ENCODE measurements at places on chromosomes 6 and 20.
A peak's percentile ranks its signal among the peaks of the same experiment; 100 is the strongest.

DNA sequence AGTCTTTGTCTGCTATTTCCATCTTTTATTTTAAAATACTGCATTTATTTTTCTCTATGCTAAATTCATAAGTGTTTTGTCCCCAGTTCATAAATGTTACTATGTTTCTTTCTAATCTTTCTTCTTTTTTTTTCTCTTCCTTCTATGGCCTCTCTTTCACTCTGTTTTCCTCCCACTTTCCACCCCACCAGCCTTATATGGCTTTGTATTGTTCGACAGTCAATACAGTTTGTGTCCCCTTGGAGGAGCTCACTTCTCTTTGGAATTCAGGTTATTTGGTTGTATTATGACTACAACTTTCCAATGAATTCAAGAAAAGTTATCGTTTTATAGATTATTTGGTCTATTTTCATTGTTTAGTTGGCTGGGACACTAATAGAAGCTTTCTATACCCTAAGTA lies 393.5 kb downstream of the NKAIN2 start:
- no peak for DNase-seq

- DNase-seq: no peak
Measured at GRCh38 chr6:115668781-115669180, 391.9 kb downstream of the FRK start.

- no peak for DNase-seq
Measured at GRCh38 chr20:16270989-16271388, 302.3 kb downstream of the KIF16B start.

- DNase-seq: no peak
Measured at GRCh38 chr20:4769328-4769727, 47.6 kb downstream of the PRND start.

DNA sequence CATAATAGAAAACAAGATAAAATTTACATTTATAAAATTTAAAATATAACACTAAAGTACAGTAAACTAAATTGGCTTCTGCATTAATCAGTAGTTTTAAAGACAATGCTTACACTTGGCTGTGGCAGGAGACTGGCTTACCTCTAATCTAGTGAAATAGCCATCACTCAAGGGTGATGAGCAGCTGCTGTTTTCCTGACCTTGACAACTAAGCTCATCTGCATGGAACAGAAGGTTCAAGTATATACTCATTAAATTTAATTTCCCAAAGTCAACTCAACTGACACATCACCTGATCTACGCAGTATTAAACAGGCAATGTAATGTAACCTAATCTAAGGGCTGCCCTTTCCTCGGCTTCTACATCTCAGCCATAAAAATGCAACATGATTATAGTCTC lies 14.5 kb downstream of the TMX4 start:
- no peak for DNase-seq

DNA sequence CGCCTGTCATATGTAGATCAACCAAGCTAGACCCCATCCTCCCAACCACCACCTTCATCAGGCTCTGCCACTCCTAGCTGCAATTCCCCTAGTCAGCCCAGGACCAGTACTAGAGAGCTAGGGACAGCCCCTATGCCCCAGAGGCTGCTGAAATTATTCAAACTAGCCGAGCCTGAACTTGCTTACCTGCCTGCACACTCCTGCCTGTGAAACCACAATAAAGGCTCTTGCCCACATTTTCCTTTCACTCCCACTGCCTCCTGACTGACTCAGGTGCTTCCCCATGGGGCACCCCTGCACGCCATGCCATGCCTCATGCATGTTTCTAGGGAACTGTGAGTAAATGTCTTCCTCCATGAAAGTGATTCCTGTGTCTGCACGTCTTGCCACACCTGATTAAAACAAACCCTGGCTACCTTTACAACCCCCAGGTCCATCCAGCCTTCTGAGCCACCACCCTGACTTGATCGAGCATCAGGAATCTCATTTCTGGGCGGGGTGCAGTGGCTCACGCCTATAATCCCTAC lies 66.5 kb upstream of the IER3 start:
- peak; percentile 17 for DNase-seq

DNA sequence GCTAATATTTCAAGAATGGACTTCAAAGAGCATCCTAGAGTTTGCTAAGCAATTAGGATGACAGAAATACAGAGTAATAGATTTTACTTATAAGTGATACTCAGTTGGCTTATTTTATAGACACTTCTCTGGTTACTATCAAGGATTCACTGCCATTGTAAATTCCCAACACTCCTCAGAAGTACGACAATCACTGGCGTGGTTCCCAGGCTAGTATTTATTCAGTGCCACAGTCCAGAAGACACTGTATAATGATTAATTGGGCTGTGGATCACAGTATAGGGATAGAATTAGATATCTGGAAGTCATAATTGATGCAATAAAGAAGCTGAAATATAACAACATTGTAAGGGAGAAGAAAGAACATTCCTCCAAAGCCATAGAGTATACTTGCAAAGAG lies 15.7 kb downstream of the MANEA start:
- no peak for DNase-seq

DNA sequence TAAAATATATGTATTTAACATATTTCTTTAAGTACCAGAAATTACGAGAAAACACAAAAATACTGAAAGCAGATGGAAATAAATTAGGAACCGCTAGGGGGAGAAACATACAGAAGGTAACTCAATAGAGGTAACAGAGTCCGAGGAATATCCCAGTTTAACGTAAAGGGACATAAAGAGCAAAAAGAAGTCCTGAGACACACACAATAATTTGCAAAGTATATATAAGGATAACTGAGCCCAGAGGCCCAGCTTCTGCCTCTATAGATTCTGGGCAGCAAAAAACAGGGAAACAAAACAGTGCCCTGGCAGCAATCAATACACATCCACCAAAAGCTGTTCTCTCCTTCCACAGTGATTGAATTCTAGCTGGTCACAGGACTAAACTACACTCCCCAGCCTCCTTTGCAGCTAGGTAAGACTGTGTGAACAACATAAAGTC lies 15.1 kb downstream of the TBC1D32 start:
- no peak for DNase-seq

GRCh38 chr20:44549123-44549522 lies 27.3 kb upstream of the SERINC3 start:
- no peak for DNase-seq

- no peak for DNase-seq
Measured at GRCh38 chr6:122035173-122035572, 364.3 kb upstream of the HSF2 start.

DNA sequence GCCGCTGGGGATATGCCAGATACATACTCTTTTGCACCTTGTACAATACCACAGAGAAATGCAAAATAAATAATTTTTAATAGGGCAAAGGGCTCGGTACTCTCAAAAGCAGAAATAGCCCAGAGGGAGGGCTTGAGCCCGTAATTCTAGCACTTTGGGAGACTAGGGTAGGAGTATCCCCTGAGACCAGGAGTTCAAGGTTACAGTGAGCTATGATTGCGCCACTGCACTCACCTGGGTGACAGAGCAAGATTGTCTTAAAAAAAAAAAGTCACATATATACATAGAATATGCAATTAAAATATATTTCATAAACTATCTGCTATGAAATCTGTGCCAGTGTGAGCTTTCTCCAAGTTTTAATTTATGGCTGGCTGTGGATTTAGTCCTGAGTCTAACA lies 818 bp upstream of the TRMT11 start:
- no peak for DNase-seq

DNA sequence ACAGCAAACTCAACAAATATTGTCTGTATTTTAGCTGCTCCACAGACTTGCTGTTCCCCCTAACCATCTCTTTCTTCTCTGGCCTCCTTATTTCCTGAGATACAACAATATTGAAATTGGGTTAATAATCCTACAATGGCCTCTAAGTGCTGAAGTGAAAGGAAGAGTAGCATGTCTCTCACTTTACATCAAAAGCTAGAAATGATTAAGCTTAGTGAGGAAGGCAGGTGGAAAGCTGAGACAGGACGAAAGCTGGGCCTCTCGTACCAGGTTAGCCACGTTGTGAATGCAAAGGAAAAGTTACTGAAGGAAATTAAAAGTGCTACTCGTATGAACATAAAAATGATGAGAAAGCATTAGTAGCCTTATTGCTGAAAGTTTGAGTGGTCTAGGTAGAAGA lies 63.8 kb downstream of the ELOVL5 start:
- no peak for DNase-seq

GRCh38 chr6:105503641-105504040 lies 100.8 kb upstream of the PREP start:
- DNase-seq: no peak

GRCh38 chr6:78910591-78911171 lies 43.3 kb downstream of the IRAK1BP1 start:
- no peak for DNase-seq

DNA sequence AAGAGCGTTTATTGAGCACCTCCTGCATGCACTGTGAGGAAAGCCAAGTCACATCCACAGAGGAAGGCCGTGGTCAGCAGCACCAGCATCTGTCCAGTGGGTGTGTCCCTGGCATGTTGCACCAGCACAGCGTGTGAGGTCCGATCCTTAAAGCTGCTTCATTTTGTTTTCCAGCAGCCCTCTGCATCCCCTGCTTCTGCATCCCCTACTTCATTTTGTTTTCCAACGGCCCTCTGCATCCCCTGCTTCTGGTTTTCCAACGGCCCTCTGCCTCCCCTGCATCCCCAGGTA lies 147.8 kb downstream of the SYCP2 start:
- no peak for DNase-seq

DNA sequence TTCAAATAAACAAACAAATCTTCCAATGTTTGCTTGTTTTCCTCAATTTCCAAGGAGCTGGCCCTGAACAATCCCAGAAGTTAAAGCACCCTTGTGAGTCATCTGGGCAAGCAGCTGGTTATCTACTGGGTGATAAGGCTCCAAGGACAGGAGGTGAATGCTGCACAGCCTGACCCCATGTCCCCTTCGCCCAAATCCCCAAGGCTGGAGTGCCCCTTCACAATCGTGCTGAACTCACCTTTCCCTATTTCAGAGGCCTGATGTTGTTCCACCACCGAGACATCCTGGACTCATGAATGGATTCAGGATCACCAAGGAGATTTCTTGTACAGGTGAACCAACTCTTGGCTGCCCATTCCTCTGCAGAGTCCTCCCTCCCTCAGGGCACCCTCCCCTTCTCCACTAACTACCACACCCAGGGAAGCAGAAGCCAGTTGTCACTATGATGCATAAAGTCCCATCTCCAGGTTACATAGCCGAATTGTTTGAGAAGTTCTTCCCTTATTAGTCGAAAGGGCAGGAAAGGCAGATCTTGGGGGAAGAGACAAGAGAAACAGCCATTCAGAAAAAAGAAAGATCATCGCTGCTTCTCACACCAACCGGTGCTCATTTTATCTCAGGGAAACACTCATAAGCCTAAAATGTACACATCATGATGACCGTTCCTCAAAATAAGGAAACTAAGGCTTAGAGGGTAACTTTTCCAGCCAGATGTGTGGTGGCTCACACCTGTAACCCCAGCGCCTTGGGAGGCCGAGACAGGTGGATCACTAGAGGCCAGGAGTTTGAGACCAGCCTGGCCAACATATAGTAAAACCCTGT lies 138.8 kb upstream of the RREB1 start:
- no peak for DNase-seq

DNA sequence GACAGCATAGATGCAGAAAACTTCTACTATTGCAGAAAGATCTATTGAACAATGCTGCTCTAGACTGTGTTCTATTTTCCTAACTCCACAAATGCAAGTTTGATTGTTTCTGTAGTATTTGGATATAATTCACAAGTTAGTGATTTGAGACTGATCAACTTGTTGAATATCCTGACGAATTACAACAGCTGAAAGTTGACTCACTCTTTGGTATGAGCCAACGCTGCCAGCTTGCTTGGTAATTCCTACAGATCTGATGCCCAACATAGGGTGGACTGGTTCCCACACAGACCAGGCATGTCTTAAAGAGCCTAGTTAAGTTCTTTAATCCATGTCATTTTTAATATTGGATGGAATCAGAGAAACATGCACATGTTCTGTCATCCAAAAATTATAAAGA lies 231.0 kb upstream of the RAB32 start:
- DNase-seq: no peak

DNA sequence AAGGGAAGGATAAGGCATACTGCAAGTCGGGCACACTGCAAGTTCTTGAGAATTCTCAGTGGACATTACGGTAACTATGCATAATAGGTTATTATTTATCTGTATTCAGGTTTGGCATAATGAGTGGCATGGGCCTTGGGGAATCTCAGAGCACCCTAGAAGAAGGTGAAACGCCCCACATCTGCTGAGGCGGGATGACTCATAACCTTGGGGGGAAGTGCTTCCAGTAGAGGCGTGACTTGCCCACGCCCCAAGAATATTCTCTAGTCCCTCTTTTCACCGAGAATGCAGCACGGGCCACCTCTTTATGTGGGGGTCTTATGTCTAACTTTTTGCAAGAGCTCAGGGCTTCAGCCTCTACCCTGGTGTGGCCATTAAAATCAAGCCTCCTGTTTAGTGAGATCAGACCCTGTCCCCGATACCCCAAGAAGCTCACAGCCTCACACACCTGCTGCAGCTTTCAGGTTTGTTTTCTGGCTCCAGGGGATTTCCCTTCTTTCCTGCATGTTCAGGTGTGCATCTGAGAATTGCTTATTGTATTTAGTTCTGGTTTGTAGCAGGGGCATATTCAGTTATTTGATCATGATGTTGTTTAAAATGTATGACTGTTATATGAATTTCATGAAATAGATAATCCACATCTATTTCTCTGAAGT lies 19.1 kb downstream of the ZFP64 start:
- DNase-seq: peak; percentile 20

GRCh38 chr6:71254323-71254722 lies 34.3 kb upstream of the OGFRL1 start:
- DNase-seq: peak; percentile 93

DNA sequence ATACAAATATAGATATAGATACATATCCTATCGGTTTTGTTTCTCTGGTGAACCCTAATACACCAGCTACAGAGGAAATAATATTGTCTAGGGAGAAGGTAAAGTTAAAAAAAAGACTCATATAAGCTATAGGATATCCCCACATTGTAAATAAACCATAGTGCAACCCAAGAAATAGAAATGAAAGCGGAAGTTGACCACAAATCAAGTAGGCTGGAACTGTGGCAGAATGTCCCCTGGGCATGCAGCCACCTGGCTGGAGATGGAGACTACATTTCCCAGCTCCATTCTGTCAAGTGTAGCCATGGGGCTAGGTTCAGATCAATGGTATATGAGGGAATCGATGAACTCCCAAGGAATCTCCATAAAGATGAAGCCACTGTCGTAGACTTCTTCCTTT lies 70.1 kb upstream of the RPS6KA2 start:
- DNase-seq: peak; percentile 29

- DNase-seq: peak; percentile 41
Measured at GRCh38 chr20:9392892-9393857, 121.2 kb upstream of the LAMP5 start.

- peak; percentile 62 for DNase-seq
Measured at GRCh38 chr6:11835065-11835464, 56.5 kb upstream of the ADTRP start.

GRCh38 chr20:47674686-47675085 lies 110.6 kb downstream of the SULF2 start:
- DNase-seq: no peak

- no peak for DNase-seq
Measured at GRCh38 chr6:109105681-109106080, 10.4 kb downstream of the CEP57L1 start.

- no peak for DNase-seq
Measured at GRCh38 chr6:13718123-13718458, 6.5 kb upstream of the RANBP9 start.

GRCh38 chr6:132365281-132365907 lies 35.9 kb downstream of the MOXD1 start:
- DNase-seq: peak; percentile 11

GRCh38 chr20:62617711-62618483 lies 24.4 kb upstream of the SLCO4A1 start:
- peak; percentile 21 for DNase-seq

All from RPMI8226 (cell line).